Activated CD8-positive, alpha-beta memory T cell treated with anti-CD3 and anti-CD28 coated beads, Interleukin-2, amount 10 ng/mL, durations not matched to agents 7 days and 5 days (primary cell): ENCODE measurements at places on chromosomes 7 and 10. TPM values are rescaled to one million over a fixed set of nuclear protein-coding genes. Genes with fewer than 3 reads are reported as not detected.

EIF5AL1 gene
- total RNA-seq: 1.8 TPM

DNA sequence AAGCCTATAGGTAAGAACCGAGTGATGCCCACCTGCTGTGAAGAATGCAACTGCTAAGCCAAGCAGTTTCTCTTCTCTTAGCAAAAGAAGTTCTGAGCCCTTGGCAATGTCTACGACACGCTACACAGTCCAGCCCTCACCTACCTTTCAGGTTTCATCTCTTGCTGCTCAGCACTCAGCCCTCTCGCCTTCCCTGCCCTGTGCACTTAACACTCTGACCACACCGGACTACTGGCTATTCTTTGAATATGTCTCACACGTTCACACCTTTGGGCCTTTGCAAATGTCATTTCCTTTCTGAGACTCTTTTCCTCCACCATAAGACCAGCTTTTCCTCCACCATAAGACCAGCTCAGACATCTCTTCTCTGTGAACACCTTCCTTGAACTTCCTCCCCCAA is 67.0 kb upstream of the ITGB1 start:
- H3K4me3 ChIP-seq: no peak overlapping the region
- peaks cover 19% of the 10 kb centered on the region for H3K4me1 ChIP-seq
- no peak for DNase-seq
- peaks cover 2% of the 10 kb centered on the region for H3K27me3 ChIP-seq
- peak overlapping the region; percentile 4 for H3K27ac ChIP-seq

GRCh38 chr10:110457851-110458250 is 39.9 kb upstream of the DUSP5 start:
- H3K36me3 ChIP-seq: no peaks in the 10 kb centered on the region
- H3K27me3 ChIP-seq: no peaks in the 10 kb centered on the region
- DNase-seq: no peak

GRCh38 chr7:100155553-100156317 is 2.8 kb downstream of the TRAPPC14 start:
- peak overlapping the region; percentile 67 for H3K27ac ChIP-seq
- no peaks in the 10 kb centered on the region for H3K27me3 ChIP-seq
- no peak for DNase-seq
- peaks cover 57% of the 10 kb centered on the region for H3K4me1 ChIP-seq
- H3K4me3 ChIP-seq: no peak overlapping the region

- H3K36me3 ChIP-seq: peaks cover 19% of the 10 kb centered on the region
- no peaks in the 10 kb centered on the region for H3K27me3 ChIP-seq
Observed at GRCh38 chr10:68075550-68076004, 494 bp upstream of the HERC4 start.

DNA sequence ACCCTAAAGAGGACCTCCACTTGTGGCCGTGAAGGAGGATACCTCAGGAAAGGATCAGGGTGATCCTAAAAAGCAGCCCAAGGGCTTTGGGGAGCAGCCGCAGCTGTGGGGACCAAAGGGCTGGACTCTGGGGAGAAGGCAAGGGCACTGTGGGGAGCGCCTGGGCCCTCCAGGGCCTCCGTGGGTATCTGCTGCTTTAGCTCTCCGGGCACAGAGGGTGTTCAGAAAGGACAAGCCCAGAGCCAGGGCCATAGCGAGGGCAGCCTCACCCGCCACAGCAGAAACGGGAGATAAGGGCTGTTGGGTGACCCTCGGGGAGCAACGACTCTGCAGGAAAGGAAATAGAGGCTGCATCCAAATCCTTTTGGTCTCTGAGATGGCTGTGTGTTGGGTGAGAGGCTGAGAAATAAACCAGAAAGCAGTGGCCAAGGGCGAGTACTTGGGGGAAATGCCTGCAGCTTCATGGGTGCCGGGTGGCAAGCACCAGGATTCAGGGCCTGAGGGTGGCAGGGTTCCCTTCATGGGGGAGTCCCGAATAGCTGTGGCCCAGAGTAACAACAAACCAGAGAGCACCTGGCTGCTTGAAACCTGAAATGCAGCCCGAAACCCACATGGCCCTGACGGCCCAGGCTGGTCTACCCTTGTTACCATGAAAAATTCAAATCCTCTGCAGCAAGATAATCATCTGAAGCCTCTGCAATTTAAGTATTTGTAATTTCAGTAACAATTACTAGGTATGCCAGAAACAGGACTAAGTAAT is 95.2 kb downstream of the VIPR2 start:
- no peak overlapping the region for H3K27ac ChIP-seq
- peaks cover 15% of the 10 kb centered on the region for H3K4me1 ChIP-seq
- H3K36me3 ChIP-seq: peaks cover 3% of the 10 kb centered on the region
- DNase-seq: peak; percentile 30

SCART1 gene
- 0.82 TPM for total RNA-seq

DNA sequence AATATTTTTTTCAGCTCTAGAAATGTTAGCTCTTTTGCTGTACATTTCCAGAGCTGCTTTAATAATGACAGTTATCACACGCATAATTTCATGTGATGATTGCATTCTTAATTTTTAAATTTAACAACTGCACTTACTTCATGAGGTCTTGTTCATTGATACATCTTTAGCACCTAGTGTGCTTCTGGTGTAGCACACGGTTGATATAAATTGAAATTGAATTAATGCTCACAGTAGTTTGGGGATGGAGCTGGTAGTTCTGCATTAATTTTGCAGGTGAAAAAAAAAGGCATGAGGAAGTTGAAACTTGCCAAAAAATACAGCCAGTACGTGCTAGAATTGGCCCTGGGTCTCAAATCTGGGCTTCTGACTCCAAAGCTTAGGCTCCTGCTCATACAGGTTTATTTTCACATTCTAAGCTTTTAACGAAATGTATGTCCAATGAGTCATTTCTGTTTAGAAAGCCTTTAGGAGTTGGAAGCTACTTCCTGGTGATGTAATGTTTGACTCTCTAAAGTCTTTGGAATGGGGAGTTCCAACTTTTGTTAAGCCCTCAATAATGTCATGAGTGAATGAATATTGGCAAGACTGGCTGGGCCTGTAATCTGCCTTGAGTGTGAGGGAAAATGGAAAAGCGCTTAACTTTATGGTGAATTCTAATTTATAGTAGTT is 62.5 kb downstream of the DAGLB start:
- H3K36me3 ChIP-seq: peaks cover 26% of the 10 kb centered on the region
- H3K27me3 ChIP-seq: no peaks in the 10 kb centered on the region
- peak overlapping the region; percentile 3 for H3K27ac ChIP-seq
